H9 (cell line): ENCODE measurements at places on chromosomes 6 and 20. TPM values are rescaled to one million over a fixed set of nuclear protein-coding genes. Genes with fewer than 3 reads are reported as not detected.

GRCh38 chr6:34947561-34947960, 58.5 kb downstream of the ANKS1A start:
- H3K27me3 ChIP-seq = no peaks in the 10 kb centered on the region
- no peak overlapping the region for H3K4me3 ChIP-seq
- no peak for DNase-seq
- H3K36me3 ChIP-seq = no peaks in the 10 kb centered on the region
- H3K27ac ChIP-seq = no peak overlapping the region

DNA sequence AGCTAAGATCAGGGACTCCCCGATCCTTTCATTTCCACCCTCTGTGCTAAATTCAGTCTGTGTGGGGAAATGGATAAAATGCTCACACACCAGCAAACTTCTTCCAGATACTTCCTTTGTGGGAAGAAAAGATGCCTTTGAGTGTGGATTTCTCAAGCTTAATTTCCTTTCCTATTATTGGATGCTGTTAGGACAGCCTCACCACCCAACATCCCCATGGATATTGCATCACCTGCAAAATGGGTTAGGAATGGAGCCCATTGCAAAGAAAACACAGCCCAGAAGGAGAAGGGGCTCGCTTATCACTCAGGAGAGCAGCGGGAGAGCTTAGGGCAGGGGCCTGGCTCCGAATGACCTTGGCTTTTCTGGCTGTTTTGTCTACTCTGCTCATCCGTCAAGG, 272.2 kb downstream of the CDC5L start:
- no peak overlapping the region for H3K4me3 ChIP-seq
- H3K27me3 ChIP-seq = no peaks in the 10 kb centered on the region
- H3K27ac ChIP-seq = no peak overlapping the region
- DNase-seq = no peak
- H3K36me3 ChIP-seq = no peaks in the 10 kb centered on the region
- H3K4me1 ChIP-seq = peaks cover 22% of the 10 kb centered on the region

Gene ZSCAN23
- total RNA-seq = 2.9 and 4.1 TPM in 2 replicates

- no peaks in the 10 kb centered on the region for H3K27me3 ChIP-seq
- no peak for DNase-seq
- H3K4me3 ChIP-seq = no peak overlapping the region
- no peaks in the 10 kb centered on the region; the same call in 1 of the 2 replicates for H3K4me1 ChIP-seq
Observed at GRCh38 chr6:130417951-130418350, 52.1 kb downstream of the TMEM200A start.

- DNase-seq = peak; percentile 73
- no peaks in the 10 kb centered on the region for H3K36me3 ChIP-seq
- H3K4me3 ChIP-seq = no peak overlapping the region
- no peak overlapping the region for H3K27ac ChIP-seq
Observed at GRCh38 chr20:23782366-23782983, 31.7 kb upstream of the CST1 start.

DNA sequence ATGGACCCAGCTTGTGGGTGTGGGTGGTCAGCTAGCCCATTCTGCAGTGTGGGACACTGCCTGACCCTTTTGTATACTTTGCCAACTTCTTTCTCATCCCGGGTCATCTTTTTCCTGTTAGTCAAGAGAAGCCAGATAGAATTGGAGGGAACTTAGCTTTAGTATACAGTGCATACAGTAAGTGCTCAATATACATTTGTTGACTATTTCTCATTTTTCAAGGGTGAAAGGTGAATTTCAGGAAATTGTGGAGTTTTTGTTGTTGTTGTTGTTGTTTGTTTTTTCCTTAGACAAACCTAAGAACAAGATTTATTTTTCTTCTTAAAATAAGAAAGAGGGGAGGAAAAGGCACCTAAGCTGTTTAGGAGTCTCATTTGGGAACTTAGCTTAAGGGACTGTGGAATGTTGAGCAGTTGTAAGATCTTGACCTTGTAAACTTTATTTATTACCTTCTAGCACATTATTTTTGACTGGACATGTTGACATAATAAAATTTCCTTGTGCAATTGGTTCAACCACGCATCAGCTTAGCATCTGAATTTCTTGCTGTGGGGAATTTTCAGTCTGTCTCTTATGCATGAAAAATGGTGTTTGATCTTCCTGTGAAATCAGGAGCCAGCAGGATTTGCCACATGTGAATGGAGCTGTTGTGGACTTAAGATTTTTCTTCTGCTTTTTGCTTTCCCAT, 113.6 kb downstream of the ARID1B start:
- no peaks in the 10 kb centered on the region for H3K27me3 ChIP-seq
- H3K27ac ChIP-seq = no peak overlapping the region
- no peak for DNase-seq

DNA sequence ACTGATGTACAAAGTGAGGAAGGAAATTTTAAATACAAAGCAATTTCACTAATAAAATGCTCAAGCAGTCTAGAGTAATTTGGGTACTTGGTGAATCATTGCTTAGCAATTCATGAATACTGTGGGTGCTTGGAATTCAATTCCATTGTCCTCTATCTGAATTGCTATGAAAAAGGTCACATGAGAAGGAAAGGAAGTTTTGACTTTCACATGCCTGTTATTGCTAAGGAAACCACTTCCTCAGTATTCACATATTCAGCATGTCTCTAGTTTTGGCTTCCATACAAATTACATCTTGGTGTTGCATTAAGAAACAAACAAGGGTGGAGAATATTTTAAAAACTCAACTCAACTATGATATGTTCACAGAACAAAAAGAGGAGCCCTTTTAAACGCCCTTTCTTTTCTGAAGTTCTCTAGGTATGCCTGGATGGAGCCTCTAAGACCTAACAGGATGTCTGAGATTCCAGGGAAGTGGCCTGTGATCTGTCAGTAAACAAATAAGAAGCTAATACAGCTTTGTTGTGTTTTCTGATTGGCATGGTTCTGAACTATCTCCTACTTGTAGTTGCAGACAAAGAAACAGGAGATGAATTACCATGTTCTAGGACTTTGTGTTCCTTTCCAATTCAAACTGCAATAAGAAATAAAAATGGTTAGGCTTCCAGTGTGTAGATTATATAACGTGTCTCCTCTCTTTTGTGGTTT, 190.4 kb downstream of the OGFRL1 start:
- H3K36me3 ChIP-seq = no peaks in the 10 kb centered on the region
- no peaks in the 10 kb centered on the region for H3K27me3 ChIP-seq
- peak overlapping the region; percentile 80 for H3K27ac ChIP-seq
- no peak for DNase-seq
- H3K4me1 ChIP-seq = no peaks in the 10 kb centered on the region; the same call in 1 of the 2 replicates
- no peak overlapping the region for H3K4me3 ChIP-seq

DNA sequence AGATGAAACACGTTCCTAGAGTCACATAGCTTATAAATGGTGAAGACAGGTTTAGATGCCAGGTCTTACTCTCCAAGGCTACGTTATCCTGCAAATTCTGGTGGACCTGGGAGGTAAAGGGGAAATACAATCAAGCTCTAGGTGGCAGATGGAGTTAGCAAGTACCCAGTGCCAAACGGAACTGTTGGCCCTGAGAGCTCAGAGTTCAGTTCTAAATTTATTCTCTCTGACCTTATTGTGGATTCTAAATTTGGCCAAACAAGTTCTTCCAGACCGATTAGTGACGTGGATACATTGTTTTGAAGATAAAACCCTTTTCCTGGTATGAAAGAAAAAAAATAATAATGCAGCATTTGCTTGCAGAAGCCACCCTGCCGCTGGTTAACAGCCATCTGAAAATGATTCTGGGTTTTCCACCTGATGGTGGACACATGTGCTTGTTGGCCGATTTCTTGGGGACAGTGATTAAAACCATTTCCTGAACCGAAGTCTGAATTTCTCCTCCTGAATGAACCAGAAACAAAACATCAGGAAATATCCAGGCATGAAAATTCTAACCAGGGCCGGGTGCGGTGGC, 32.5 kb downstream of the RIPOR3 start:
- H3K4me1 ChIP-seq = no peaks in the 10 kb centered on the region; the same call in 1 of the 2 replicates
- H3K4me3 ChIP-seq = no peak overlapping the region

DNA sequence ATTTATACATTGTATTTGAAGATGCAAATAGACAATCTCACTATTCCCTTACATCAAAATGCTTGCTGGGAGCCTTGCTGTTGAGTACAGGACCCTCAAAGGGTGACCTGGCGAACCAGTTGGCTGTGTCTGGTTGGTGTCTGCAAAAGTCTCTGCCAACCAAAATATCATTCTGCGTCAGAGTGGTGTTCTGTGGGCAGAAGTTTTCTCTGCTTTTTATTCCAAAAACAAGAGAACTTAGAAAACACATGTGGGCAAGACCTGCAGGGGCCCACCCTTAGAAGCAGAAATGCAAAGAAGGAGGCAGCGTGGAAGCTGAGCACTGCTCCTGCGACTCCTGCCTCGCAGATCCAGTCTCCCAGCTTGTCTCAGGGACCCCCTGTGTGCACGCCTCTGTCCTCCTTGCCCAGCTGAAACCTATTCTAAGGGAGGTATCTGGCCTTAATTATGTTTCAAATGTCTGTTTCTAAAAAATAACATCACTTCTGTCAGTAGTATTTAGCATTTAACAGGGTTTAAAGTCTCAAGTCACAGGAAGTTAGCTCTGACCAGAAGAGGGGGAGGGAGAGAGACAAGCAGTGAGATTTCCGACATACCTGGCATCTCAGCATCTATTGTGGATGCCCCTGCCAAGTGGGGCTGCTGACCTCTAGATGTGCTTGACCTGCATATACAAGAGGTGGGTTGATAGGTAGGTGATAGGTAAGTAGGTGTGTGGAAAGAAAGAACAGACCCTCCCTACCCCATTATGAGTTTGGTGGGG, 101.3 kb downstream of the SASH1 start:
- H3K4me1 ChIP-seq = peaks cover 12% of the 10 kb centered on the region
- H3K27me3 ChIP-seq = no peaks in the 10 kb centered on the region
- peaks cover 2% of the 10 kb centered on the region; the same call in 1 of the 3 replicates for H3K36me3 ChIP-seq
- H3K27ac ChIP-seq = no peak overlapping the region
- H3K4me3 ChIP-seq = no peak overlapping the region
- no peak for DNase-seq

DNA sequence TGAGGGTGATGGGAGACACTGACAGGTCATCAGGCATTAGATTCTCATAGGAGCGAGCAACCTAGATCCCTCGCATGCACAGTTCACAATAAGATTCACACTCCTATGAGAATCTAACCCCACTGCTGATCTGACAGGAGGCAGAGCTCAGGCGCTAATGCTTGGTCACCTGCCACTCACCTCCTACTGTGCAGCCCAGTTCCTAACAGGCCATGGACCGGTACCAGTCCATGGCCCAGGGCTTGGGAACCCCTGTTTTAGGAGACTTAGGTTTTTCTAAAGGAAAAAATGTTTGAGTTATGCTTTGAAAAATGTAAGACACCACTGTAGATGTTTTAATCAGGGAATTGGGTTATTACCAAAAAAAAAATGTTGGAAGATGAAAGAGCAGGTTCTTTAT, 6.7 kb downstream of the HLA-E start:
- H3K27me3 ChIP-seq = no peaks in the 10 kb centered on the region
- H3K4me1 ChIP-seq = no peaks in the 10 kb centered on the region
- H3K36me3 ChIP-seq = peaks cover 18% of the 10 kb centered on the region
- no peak for DNase-seq
- H3K27ac ChIP-seq = no peak overlapping the region

Gene ITPR3
- 39.1 and 40.3 TPM in 2 replicates for total RNA-seq

DNA sequence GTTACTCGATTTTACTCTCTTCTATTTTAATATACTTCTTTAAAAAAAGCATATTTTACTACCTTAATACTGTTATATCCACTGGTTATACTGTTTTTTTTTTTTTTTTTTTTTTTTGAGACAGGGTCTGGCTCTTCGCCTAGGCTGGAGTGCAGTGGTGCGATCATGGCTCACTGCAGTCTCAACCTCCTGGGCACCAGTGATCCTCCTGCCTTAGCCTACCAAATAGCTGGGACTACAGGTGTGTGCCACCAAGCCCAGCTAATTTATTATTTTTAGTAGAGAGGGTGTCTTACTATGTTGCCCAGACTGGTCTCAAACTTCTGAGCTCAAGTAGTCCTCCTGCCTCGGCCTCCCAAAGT, 170.7 kb downstream of the DOK5 start:
- no peaks in the 10 kb centered on the region for H3K27me3 ChIP-seq
- H3K4me3 ChIP-seq = no peak overlapping the region; the same call in 2 of the 3 replicates
- H3K4me1 ChIP-seq = no peaks in the 10 kb centered on the region
- no peak for DNase-seq

Gene SLC9A8
- 7.5 and 7.9 TPM in 2 replicates for total RNA-seq

DNA sequence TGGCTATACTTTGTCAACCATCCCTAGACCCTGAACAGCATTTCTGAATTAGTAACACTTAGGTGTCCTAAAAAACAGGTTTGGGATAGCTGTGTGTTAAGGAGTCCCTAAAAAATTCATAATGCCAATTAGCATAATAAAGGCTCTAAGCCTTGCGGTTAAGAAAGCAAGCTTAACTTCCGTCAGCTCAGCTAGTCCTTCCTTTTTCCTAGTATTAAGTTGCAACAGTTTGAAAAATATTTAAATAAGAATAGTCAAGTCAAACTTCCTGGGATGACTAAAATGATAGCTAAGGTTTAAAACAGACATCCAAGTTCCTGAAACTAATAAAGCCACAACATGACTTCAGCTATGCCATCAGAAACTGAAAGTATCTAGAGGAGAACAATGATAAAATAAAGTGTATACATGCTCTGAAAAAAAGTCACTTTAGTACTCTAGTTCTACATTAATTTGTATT, 3.5 kb downstream of the AKIRIN2 start:
- H3K27me3 ChIP-seq = no peaks in the 10 kb centered on the region
- H3K27ac ChIP-seq = no peak overlapping the region
- H3K36me3 ChIP-seq = peaks cover 14% of the 10 kb centered on the region
- peaks cover 3% of the 10 kb centered on the region; the same call in 1 of the 2 replicates for H3K4me1 ChIP-seq
- H3K4me3 ChIP-seq = peak overlapping the region; percentile 99
- no peak for DNase-seq

Gene HLA-DQA1
- total RNA-seq = 0.68 and 1.7 TPM in 2 replicates

GRCh38 chr20:5864428-5864827, 85.9 kb downstream of the TRMT6 start:
- no peak overlapping the region for H3K27ac ChIP-seq
- no peaks in the 10 kb centered on the region for H3K27me3 ChIP-seq
- no peak for DNase-seq
- no peaks in the 10 kb centered on the region for H3K36me3 ChIP-seq

Gene KDM1B
- 5.2 and 5.4 TPM in 2 replicates for total RNA-seq

Gene CLPSL1
- not detected in 2 replicates for total RNA-seq

Gene MEP1A
- not detected in 2 replicates for total RNA-seq

GRCh38 chr6:75735491-75736186, 13.4 kb upstream of the MYO6 start:
- no peak overlapping the region for H3K4me3 ChIP-seq
- H3K27me3 ChIP-seq = no peaks in the 10 kb centered on the region
- H3K27ac ChIP-seq = no peak overlapping the region
- H3K4me1 ChIP-seq = no peaks in the 10 kb centered on the region
